ENCODE measurements at places on chromosomes 6 and 20.

DNA sequence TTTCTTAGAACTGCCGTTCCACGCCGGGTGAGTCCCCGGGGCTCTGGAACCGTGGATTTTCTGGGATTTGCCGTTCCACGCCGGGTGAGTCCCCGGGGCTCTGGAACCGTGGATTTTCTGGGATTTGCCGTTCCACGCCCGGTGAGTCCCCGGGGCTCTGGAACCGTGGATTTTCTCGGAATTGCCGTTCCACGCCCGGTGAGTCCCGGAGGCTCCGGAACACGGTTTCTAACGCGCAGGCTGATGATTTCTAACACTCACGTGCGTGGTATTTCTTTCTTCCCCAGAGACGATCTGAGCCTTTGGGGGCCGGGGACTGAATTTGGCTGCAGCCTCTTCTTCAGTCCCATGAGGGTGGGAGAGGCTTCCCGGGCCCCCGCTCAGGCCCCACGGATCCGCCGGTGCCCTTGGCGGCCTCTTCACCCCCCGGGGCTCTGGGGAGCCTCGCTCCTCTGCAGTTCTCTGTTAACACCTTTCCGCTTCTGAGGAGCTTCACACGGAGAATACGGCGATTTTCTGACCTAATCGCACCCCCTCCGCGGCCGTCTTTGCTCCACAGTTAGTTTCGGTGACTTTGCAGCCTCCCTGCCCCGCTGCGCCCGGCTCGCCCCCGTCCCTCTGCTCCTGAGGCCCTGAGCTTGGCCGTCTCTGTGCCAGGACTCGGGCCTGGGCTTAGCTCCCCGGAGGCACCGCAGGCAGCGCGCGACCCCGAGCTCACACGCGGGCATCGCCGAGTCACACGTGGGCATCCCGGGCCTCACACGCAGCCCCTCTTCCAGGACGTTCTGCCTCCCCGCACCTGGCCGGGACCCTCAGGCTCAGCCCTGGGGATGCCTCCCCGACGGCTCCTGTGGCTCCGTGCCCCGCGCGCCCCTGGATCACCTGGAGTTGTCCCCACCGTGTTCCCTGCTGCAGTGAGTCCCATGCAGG lies 7.2 kb upstream of the KIF25 start:
- no peak for DNase-seq

GRCh38 chr6:54992789-54993188 lies 146.2 kb downstream of the FAM83B start:
- no peak for DNase-seq

DNA sequence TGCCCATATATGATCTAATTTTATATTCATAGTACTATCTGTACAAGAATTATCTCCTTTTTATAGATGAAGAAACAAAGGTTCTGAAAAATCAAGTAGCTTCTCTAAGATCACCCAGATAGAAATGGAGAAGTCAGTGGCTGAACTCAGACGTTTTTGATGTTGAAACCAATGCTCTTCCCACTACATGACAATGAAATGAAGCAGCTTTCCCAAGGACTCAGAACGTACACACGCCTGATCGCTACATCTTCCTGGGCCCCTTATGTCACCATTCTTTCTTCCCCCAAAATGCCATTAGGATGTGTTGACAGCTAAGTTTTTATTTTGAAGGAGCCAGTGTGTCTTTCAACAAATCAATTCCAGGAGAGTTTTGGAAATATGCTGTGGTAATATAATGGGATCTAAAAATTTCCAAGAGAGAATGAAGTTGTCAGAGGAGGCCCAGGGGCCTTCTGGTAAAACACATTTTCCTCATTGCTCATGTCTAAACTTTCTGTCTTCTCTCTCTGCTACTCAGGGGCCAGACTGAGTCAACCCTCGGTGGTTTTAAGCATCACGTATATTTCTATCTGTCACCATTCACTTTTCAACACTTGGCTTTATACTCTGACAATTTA lies 98.1 kb upstream of the COL21A1 start:
- DNase-seq, result no peak

DNA sequence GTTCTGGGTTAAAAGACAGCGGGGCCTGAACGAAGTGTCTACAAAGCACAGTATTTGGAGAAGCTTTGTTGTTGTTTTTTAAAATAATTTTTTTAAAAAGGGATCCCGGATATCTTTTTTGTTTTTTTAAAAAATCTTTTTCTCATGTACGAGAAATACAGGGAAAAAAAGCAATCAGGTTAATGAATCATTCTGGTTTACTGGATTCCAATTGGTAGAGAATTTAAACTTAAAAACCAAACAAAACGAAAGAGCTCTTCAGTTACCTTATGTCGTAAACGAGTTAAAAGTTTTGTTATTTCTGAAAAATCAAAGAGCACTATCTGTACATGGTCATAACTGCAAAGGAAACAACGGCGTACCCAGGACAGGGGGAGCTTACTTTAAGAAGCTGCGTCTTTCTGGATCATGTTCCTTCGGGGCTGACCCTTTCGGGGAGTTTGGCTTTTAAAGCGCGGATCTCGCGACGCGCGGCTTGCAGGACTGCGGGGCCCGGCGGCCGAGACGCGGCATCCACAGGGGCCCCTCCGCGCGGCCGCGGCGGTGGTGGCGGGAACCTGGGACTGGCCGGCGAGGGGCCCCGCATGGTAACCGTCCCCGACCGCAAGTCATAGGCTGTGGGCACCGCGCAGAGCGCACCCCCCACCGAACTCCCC lies 927 bp downstream of the IL20RA start:
- DNase-seq, result no peak

- no peak for DNase-seq
These were observed 16.4 kb downstream of the ZNF831 start for GRCh38 chr20:59179988-59180387.

- no peak for DNase-seq
These were observed 20.9 kb downstream of the IL17A start for GRCh38 chr6:52207066-52207465.

DNA sequence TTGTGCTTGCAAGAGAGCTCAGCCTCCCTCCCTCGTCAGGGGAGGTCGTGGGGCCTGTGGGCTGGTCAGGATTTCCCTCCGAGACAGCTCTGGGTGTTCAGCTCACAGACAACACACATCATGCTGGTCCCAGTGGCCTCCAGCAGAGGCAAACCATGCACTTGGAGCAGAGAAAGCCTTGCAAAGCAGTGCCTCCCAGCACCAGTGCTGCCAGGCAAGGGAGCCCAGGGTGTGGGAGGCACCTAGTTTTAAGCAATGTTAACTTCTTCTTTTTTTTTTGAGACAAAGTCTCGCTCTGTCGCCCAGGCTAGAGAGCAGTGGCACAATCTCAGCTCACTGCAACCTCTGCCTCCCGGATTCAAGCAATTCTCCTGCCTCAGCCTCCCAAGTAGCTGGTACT lies 34.0 kb upstream of the INSM1 start:
- no peak for DNase-seq

- no peak for DNase-seq
These were observed 925.5 kb upstream of the SLC35B3 start for GRCh38 chr6:9360881-9361280.

DNA sequence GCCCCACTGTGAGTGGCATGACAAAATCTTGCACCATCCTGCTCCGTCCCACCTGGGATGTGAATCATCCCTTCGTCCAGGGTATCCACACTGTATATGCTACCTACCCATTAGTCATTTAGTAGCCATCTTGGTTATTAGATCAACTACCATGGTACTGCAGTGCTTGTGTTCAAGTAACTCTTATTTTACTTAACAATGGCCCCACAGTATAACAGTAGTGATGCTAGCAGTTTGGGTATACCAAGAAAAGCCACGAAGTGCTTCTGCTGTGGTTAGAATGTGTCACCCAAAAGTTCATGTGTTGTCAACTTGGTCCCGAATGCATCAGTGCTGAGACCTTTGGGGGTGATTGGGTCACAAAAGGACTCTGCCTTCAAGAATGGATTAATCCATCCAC lies 11.7 kb downstream of the OSER1 start:
- no peak for DNase-seq

GRCh38 chr20:30288346-30288745 lies 969.1 kb upstream of the DEFB115 start:
- no peak for DNase-seq

DNA sequence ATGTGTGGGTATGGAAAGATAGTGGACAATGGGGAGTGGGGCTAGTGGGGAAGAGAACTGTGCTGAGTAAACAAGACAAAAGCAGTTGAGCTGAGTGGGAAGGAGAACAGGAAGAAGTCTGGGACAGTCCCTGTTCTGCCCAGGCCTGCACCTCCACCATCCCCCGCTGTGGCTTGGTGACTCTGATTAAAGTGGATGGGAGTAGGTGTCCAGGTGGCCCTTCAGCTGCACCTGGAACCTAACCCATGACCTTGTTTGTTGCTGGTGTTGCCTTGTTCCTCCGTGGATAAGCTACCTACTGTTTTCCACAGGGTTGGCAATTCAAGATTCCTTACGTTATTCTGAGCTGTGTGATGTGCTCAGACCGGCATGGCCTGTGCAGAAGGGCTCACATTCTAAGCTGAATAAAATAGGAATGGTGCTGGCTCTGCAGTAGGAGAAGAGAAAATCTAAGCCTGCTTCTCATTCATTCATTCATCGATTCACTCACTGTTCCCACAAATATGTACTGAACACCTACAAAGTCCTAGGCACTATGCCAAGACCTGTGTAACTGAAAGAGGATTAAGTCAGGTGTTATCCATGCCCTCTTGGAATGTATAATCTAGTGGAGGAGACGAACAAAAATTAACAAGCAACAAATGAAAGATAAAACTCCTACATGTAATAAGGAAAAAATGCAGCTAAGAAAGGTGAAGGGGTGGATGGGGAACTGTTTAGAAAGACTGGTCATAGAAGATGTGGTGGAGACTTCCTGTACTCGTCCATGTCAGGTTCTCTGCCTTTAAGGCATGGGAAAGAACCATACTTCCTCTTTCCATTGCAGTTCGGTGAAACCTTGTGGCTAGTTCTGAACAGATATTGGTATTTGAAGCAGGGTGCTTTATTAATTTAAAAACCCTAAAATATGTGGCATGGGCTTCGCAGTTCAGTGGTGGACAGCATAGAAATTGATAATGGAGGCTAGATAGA lies 10.1 kb upstream of the CALHM6 start:
- DNase-seq, result no peak

DNA sequence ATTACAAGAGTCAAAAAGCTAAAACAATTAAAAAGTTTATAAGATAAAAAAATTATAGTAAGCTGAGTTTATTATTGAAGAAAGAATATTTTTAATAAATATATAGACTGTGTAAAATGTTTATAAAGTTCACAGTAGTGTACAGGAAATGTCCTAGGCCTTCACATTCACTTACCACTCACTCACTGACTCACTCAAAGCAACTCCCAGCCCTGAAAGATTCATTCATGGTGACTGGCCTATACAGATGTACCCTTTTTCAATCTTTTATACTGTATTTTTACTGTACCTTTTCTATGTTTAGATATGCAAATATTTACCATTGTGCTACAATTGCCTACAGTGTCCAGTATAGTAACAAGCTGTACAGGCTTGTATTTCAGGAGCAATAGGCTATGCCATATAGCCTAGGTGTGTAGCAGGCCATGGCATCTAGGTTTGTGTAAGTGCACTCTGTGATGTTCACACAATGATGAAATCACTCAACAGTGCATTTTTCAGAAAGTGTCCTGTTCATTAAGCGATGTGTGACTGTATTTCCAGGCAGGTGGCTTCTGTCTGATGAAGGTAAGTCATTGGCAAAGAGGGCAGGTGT lies 130.2 kb downstream of the BTBD3 start:
- DNase-seq, result no peak

GRCh38 chr6:7417684-7418083 lies 28.1 kb downstream of the RIOK1 start:
- no peak for DNase-seq

DNA sequence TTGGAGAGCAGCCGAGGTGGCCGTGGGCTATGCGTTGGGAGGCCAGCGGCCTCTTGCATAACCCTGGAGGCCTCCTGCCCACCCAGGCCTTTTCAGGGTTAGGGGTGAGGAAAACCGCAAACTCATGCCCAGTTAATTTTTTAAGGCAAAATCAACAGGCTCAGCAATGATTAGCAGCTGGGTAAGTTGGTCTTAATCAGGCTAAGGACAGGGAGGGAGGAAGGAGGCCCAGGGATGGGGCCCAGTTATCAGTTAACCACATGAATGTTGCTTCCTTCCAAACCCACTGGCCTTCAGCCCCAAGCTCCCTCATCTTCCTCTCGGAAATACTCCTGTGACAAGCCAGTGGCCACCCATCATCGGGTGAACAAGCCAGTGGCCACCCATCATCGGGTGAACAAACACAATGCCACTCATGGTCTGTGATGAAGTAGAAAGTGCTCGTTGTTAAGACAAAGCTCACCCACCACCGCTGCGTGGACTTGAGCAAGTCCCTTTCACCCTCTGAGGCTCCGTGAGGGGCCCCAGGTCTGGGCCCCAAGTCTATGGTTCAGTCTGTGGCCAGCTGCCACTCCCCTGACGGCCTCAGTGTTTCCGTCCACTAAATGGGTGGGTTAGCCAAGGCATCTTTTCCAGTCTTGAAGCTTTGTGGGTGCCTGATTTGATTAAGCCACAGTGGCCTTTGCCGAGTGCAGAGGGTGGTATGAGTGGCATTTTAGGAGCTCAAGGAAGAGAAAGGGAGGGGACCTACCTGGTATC lies 39.4 kb downstream of the HNF4A start:
- DNase-seq, result no peak

GRCh38 chr6:56580271-56580670 lies 62.4 kb downstream of the DST start:
- DNase-seq, result no peak

GRCh38 chr20:58420798-58421496 lies 31.9 kb downstream of the VAPB start:
- no peak for DNase-seq

DNA sequence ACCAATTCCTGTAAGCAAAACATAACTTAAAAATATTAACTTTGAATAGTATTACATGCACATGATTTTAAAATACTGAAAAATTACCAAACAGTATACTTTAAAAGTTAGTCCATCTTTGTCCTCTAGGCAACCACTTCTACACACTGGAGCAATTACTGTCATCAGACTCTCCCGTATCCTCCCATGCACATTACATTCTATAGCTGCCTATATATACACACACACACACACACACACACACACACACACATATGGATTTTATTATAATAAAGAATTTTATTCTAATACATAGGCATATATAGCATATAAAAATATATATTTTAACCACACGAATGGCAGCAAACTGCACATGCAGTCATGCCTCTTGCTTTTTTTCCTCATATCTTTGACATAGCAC lies 8.2 kb downstream of the REV3L start:
- DNase-seq, result no peak

GRCh38 chr20:25071734-25072133 lies 10.2 kb downstream of the VSX1 start:
- no peak for DNase-seq

GRCh38 chr20:50359607-50360217 lies 150.5 kb upstream of the PTPN1 start:
- DNase-seq, result no peak

- no peak for DNase-seq
These were observed 105.0 kb downstream of the SLC24A3 start for GRCh38 chr20:19317237-19318069.
